ENCODE measurements at places on chromosomes 5 and 9.

DNA sequence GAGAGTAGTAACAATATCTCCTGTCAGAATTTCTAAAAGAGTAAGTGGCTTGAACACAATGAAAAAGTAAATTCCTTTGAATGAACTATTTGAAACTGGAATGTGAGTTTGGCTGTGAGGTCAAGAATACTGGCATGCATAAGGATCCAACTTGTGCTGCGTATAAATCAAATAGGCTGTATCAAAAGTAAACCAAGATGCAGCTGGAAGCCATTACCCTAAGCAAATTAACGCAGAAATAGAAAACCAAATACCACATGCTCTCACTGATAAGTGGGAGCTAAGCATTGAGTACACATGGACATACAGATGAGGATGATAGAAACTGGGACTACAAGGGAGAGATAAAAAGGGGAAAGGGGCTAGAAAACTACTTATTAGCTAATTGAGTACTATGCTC is 24.0 kb upstream of the SRFBP1 start:
- no peak for DNase-seq

DNA sequence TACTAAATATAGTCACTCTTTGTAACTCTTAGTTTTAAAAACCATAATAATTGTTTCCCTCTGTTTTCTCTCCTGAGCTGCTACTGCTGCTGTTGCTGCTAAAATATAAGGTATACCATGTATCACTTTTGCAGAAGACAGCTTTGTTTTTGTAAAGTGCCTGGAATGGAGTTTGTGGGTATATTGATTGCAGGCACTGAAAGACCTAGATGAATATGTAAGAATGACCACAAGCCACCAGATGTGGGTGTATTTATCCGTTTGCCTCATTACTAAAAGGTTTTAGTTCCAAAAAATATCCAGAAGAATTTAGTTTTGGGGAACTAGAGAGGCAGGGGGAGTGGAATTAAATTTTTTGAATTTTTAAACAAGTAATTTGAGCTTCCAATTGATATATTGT is 151.1 kb upstream of the CDKN2B start:
- no peak for DNase-seq

DNA sequence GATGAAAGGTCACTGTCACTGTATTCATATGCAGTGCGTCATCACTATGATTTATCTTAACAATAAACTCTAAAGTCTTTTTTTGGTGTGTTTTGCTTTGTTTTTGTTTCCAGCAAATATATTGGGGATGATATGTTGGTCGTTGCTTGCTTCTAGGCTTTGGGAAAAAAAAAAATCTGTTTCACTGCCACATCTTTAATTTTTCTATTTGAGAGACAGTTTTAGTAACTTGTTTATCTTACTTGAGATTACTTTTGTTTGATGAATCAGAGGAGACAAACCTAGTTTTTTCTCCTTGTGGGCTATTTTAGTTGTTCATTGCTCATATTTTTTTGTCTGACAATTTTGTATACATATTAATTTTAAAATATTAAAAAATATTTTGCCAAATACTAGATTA is 19.4 kb downstream of the CWC27 start:
- DNase-seq, result no peak

DNA sequence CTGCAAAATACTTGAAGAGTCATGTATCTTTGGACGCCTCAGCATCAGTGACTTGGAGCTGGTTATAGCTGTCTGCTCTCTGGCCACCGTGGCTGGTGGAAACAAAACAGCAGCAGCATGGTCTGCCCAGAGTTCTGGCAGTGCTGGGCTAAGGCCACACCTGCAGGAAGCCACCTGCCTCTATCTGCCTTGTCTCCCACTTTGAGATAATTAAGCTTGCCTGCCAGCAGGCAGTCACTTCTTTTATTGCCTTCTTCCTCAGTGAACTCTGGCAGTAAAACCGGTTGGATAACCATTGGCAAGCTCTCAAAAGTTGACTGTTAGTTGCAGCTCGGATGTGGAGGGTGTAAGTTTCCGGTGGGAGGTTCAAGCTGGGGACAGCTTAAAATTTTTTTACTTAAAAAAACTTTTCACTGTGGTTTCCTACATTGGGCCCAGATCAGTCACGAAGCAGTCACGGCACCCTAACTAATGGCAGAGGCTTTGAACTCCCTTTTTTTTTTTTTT is 4.9 kb downstream of the SMIM3 start:
- peak; percentile 83 for DNase-seq

- DNase-seq, result no peak
Observed at GRCh38 chr5:152004095-152004494, 79.4 kb upstream of the GLRA1 start.

DNA sequence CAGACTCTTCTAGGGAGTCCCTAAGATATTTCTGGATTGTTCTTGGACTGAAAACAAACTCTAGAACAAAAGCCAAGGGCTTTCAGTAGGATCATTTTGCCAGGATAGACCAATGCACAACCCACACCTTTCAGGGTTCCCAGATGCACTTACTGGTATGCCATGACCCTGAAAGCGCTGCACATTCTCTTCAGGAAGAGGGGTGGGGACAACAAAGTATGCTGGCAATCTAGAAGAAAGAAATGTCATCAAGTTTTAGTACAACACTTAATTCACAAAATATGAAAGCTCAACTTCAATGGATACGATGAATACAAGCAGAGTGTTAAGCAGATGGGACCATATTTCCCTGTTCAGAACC is 57.2 kb downstream of the MTMR12 start:
- DNase-seq, result no peak

All from NCI-H510A (cell line).